ENCODE measurements at places on chromosomes 3 and 15.

DNA sequence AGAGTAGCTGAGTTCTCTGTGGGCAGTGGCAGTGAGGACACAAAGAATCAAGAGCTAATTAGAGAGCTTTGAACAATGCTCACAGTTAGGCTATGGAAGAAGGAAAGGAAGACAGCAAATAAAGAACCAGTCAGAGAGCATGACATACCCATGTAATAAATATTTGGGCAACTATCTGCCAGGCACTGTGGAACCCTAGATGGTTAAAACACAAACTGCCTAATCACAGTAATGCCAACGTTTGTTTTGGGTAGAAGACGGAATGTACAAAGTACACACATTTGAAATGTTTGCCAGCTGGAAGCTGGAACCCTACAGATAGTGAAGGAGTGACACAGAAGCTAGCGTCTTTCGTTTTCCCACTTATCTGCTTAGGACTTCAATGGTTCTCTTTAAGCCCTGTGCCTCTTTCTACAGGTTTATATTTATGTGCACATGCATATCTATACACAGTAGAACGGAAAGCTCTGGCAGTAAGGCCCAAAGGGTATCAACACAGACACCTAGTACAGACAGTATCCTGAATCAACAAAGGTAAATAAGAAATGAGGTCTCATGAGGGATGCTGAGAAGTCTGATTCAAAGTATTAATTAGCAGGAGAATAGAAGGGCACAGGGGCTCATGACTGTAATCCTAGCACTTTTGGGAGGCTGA is 44.6 kb downstream of the ANKRD28 start:
- DNase-seq: no peak

- no peak for DNase-seq
These were observed 155.2 kb downstream of the DNAJB8 start for GRCh38 chr3:128311441-128311844.

GRCh38 chr15:93341164-93341563 is 252.2 kb upstream of the RGMA start:
- DNase-seq: no peak

GRCh38 chr3:193730511-193730910 is 137.5 kb downstream of the OPA1 start:
- no peak for DNase-seq

- DNase-seq: no peak
These were observed 49.2 kb upstream of the P3H2 start for GRCh38 chr3:190169877-190170276.

DNA sequence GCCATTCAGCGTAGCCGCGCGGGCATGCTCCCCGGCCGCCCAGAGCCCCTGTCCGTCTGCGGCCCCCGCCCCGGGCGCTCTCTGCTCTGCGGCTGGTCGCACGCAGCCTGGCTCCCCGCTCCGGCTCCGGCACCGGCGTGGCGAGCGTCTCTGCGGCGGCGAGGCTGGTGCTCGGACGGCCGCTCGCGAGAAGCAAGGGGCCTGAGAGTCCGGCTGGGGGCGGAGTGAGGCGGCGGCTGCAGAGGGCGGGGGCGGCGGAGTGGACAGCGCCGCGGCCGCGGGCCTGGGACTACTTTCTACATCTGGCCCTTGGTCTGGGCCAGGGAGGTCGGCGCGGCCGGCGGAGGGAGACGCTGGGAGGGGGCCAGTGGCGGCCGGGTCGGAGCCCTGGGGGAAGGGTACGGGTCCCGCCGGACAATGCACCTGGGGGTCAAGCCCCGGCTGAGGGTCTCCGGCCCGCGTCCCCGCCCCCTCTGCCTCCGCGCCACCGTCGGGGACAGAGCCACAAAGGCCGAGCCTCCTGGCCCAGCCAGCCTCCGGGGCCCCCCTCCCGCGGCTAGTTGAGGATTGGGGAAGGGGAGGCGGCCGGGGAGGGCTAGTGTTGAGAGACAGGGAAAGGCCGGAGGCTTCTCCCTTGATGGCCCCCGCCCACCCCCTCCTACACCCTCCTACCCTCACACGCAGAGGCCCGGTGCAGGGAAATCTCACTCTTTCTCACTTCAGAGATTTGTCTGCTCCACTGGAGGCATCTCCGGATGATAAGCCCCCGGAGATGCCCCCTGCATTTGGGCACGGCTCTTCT is at the start of gene PRTG:
Gene PRTG, minus strand, starts transcription at position 226 of the 802 bp plus-strand sequence. Its CDS starts 221 bp downstream, at position 5.
- DNase-seq: peak; percentile 59

DNA sequence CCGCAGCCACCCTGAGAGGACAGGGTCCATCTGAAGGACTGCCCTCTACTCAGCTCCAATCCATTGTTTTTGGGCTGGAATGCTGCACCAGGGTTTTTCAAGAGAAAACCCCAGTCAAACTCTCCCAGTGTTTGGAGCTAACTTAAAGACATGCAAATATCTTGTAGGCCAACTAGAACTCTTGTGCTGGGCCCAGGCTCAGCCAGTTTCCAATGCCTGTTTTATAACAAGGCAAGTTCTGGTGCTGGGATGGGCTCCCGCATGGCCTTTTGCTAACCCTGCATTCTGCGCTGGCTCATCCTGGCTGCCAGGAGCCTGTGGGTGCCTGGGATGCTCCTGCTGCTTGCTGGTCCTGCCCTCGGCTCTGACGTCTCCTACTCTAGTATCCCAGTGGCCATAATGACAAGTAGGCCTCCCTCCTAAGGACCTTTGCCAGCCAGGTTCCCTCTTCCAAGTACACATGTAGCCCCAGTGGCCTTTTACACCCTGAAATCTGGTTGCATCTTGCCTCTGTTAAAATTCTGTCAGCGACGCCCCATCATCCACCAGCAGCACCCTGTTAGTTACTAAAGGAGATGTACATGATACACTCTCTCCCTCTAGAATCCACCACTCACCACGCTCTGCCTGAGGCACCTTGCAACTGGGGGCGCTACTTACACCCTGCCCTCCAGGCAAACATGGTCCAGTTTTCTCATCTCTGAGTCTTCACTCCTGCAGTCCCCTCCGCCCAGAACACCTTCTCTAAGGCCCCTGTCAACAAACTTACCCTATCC is 30.5 kb upstream of the RAB6B start:
- no peak for DNase-seq

DNA sequence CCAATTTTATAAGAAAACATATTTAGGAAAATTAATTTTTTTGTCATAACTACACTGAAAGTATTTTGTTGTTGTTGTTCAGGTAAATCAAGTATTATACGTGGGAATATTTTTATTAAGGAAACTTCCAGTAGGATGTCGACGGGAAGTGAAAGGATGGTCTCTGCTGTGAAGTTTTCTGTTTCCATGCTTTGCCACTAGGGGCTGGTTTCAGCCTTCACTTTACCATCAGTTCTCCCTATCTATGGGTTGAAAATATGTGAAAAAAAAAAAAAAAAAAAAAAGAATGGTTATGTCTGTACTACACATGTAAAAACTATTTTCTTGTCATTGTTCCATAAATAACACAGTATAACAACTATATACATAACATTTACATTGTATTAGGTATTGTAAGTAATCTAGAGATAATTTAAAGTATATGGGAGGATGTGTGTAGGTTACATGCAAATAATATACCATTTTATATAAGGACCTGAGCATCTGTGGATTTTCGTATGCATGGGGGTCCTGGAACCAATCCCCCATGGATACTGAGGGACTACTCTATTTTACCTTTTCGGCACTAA is 136.7 kb downstream of the SMAD6 start:
- DNase-seq: no peak

- DNase-seq: no peak
These were observed 10.4 kb downstream of the ARF4 start for GRCh38 chr3:57586778-57587177.

- no peak for DNase-seq
These were observed 508.9 kb upstream of the ADAMTS9 start for GRCh38 chr3:65196663-65197062.

DNA sequence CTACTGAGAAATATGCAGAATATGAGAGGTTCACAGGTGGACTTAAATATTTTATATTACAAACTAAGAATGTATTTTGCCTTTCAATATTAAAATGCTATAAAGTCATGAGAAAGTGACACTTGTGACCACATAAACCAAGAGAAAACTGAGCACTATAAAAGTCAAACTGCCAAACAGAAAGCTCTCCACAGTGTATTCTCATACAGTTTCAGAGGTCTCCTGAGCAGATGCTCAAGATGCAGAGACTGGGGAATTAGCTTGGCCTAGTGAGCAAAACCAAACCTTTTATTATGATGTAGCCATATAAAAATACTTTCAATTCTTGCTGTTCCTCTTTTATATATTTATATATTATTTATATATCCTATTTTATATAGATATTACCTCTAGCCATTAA is 227.8 kb downstream of the TBC1D5 start:
- no peak for DNase-seq

DNA sequence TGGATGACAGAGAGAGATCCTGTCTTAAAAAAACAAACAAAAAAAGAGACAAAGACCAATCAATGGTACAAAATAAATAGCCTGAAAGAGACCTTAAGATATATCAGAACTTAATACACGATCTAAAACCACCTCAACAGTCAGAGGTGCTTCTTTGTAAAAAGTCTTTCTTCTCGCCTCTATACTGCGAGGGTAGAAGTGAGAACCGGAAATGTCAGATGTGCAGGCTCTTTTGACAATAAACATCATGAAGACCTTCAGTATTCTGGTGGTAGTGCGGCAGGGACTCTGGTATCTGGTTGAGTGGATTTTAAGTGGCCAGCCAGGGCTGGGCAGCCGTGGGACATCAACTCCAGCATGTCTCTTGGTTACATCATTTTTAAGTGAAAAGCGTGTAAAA is 30.0 kb downstream of the RUBCN start:
- DNase-seq: no peak

- DNase-seq: peak; percentile 85
These were observed 114.1 kb upstream of the GALNT15 start for GRCh38 chr3:16060358-16060852.

- DNase-seq: no peak
These were observed 445.1 kb downstream of the MECOM start for GRCh38 chr3:169218314-169218983.

DNA sequence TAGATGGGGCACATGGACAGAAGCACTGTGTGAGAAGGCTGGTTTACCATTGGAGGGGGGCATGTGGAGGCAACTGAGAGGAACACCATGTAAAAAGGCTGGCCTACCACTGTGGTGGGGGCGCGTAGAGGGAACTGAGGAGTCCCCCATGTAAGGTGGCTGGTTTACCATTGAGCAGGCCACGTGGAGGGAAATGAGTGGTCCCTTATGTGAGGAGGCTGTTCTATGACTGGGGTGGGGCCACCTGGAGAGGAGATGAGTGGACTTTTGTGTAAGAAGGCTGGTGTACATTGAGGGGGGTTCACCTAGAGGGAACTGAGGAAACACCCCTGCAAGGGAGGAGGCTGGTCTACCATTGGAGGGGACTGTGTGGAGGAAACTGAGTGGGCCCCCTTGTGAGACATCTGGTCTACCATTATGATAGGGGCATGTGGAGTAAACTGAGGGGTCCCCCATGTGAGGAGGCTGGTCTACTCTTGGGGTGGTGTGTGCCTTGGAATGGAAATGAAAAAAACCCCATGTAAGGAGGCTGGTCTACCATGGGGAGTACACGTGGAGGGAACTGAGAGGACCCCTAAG is 156.9 kb downstream of the FBLN2 start:
- no peak for DNase-seq

DNA sequence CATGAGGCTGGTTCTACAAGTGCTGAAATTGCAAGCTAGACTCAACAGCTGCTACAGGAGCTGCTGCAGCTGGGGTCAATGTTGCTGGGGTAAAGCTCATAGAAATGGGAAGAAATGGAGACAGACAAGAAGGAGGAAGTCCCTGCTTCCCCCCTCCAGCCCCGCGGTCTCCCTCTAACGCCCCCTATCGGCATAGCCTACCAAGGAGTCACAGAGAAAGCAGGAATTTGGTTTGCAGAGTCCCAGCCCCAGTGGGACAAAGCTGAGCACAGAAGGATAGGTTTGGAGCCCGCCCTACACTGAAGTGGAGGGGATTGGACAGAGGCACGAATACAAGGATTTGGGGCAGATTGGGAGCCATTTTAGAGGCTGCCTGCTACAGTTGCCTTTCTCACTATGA is 176.9 kb upstream of the ANKRD28 start:
- no peak for DNase-seq

DNA sequence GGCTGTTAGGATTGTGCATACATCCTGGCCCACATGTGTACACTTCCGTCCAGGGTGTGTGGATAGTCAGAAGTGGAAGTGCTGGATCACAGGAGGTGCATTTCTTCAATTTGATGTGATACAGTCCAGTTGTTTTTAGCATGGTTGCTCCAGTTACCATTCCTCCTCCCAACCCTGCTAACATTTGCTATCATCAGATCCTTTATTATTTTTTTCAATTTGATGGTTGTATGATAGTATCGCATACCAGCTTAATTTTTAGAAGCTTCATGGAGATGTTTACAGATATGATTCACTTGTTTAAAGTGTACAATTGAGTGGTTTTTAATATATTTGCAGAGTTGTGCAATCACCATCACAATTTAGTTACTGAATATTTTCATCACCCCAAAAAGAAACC is 202.7 kb downstream of the ITPR1 start:
- no peak for DNase-seq

GRCh38 chr15:40032125-40032839 is 6.7 kb downstream of the SRP14 start:
- no peak for DNase-seq

DNA sequence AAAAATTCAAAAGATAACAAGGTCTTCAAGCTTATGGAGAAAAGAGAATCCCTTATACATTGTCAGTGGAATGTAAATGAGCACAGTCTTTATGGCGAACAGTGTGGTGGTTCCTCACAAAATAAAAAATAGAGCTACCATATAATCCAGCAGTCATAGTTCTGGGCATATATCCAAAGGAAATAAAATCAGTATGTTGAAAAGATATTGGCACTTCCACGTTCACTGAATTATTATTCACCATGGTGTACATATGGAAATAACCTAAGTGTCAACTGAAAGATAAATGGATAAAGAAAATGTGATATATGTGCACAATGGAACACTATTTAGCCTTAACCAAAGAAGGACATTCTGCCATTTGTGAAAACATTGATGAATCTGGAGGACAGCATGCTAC is 1161.2 kb downstream of the ROBO2 start:
- no peak for DNase-seq

DNA sequence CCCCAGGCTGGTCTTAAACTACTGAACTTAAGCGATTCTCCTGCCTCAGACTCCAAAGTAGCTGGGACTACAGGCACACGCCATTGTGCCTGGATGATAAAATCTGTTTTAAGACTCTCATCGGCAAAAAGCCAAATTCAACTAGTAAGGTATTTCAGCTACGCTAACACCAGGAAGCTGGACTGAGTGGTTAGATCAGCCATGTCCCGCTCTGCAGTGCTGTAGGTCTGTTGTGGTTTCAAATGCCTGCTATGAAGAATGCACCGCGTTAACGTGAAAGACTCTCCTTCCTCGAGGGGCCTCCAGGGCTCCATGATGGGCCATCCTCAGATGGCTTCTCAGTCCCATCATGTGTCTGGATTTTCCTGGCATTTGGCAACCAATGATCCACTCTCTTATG is 70.2 kb downstream of the PCOLCE2 start:
- no peak for DNase-seq

- no peak for DNase-seq
These were observed 7.5 kb downstream of the OXTR start for GRCh38 chr3:8761866-8762265.
